ENCODE measurements at places on chromosomes 2 and 18. TPM values are rescaled to one million over a fixed set of nuclear protein-coding genes. Genes with fewer than 3 reads are reported as not detected.

DNA sequence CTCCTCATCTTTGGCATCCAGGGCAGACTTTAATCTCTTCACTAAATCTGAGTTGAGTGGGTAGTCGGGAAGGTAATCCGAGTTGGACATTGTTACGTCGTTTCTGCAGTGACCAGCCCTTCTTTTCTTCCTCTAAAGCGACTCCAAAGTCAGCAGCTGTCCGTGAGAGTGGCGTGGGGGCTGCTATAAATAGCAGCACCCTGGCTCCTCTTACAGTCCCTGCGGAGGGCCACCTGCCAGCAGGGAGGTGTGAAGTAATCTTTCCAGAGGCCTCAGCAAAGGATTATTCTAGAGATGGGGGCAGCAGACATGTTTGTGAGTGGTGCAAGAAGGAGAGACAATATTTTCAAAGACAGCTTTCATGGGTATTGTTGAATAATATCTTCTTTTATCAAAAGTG lies at the start of gene ASB18:
TSS of gene ASB18 (minus strand) at position 151 of the 400 bp plus-strand sequence. CDS start at position 90, 61 bp downstream.
- no peak for DNase-seq

- DNase-seq, result peak; percentile 26
Observed at GRCh38 chr18:49795612-49796552, 17.5 kb downstream of the ACAA2 start.

- peak; percentile 91 for DNase-seq
Observed at GRCh38 chr2:160207804-160208654, 8.0 kb upstream of the ITGB6 start.

DNA sequence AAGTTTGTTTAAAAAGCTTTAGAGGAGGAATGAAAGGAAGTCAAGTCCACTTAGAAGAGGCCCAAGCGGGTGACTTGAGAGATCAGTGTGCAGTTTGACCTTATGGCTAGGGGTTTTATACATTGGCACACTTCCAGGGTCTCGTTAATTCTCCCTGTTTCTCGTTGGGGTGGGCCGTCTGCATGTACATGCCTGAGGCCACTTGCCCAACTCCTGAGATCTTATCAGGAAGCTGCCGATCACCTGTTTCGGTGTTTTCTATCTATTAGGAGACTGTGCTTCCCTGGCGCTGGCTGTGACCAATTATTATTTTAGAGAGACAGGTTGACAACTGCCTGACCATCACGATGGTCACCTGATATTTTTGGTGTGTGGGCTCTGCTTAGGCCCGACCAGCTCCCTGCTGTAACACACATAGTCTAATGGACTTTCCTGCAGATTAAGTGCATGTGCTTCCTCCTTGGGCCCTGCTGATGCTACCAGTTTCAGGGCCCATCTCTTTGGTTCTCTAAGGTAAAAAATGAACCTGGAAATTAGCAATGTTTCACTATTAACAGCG lies 31.0 kb upstream of the MSH6 start:
- DNase-seq, result no peak

GRCh38 chr2:213923543-213923942 lies 487.3 kb upstream of the VWC2L start:
- DNase-seq, result no peak

GRCh38 chr2:69943843-69944525 lies 17.4 kb downstream of the ASPRV1 start:
- DNase-seq, result no peak

GRCh38 chr2:178068823-178069454 lies 3.6 kb downstream of the PDE11A start:
- no peak for DNase-seq

GRCh38 chr2:177712462-177712861 lies 319.9 kb downstream of the AGPS start:
- no peak for DNase-seq

DNA sequence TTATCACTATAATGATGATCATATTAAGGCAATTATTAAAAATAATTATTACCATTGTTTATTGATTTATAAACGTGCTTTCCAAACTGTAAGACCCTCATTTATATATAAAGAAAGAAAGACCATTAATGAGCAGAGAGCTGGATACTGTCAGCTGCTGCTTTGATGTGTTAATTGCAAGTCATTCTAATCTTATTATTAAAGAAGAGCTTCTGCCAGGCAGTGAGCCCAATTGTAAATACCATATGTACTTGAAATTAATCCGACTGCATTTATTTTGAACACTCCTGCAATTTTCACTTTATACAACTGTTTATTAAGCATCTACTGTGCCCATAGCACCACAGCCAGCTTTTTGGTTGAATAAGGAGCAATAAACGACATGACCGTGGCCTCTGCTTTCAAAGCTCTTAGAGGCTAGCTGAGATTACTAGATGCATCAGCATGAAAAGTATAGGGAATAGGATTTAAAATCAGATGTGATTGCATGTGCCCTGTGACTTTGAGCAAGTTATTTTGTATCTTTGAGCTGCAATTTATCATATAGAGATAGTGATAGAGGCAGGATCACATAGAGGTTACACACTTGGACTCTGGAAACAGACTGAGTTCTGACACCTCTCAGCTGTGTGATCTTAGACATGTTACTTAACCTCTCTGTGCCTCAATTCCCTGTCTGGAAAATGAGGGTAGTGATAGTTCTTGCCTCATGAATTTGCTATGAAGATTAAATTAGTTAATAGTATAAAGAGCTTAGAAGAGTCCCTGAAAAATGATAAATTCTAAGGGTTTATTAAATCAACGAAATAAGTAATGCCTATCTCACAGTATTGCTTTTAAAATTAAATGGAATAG lies 83.4 kb downstream of the MYCN start:
- no peak for DNase-seq

GRCh38 chr2:29991086-29991485 lies 69.7 kb upstream of the ALK start:
- no peak for DNase-seq

- DNase-seq, result no peak
Observed at GRCh38 chr2:140085674-140086073, 1305.5 kb upstream of the NXPH2 start.

DNA sequence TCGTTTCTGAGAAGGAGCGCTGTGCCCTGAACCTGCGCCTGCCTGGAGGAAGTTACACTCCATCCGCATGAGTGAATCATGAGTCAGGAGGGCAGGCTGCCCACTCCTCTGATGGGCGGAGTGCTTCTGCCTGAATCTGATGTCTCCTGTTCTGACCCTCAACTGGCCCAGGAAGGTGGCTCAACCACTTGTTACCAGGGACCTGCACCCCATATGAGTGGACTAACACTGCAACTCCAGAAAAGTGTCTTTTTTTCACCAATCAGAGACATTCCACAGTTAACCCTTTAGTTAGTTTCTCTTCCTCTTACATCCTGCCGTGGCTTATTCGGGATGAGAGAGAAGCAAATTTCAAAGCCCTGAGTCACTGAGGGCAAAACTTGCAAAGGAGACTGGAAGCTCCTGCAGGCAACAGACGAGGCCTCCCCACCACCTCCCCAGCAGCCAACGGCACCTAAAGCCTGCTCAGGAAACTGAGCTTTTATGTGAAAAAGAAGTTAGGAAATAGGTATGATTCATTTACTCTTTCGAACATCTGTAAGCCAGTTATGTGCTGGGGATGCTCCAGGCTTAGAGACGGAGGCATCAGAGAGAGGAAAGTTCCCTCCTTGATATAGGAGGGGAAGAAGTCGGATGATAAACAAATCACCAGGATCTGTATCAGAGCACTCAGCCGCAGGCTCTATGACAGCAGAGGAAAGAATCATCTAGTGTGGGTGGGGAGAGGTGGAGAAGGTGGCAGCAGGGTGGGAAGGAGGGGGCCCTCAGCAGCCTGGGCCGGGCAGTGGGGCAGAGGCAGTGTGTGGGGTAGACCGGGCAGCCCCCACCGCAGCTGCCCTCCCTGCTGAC lies 30.9 kb downstream of the MBP start:
- peak; percentile 97 for DNase-seq

- no peak for DNase-seq
Observed at GRCh38 chr2:230335864-230336506, 9.0 kb downstream of the SP140L start.

DNA sequence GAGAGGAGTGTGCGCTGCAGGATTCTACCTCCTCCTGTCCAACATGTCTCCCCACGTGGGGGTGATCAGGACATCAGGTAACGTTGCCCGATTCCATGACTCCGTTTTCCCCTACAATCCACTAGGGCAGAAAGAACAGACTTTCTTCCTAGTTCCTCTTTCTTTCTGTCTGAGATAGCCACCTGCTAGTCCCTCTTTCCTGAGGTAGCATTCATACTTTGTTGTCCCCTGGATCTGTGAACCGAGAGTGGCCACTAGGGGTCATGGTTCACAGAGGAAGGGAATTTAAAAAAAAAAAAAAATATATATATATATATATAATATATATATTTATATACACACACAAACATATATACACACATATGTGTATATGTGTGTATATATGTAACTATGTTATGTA lies 210.0 kb upstream of the ZNF521 start:
- peak; percentile 1 for DNase-seq

- no peak for DNase-seq
Observed at GRCh38 chr2:28348921-28349320, 43.7 kb upstream of the FOSL2 start.

- no peak for DNase-seq
Observed at GRCh38 chr2:28338831-28339321, 53.8 kb upstream of the FOSL2 start.

DNA sequence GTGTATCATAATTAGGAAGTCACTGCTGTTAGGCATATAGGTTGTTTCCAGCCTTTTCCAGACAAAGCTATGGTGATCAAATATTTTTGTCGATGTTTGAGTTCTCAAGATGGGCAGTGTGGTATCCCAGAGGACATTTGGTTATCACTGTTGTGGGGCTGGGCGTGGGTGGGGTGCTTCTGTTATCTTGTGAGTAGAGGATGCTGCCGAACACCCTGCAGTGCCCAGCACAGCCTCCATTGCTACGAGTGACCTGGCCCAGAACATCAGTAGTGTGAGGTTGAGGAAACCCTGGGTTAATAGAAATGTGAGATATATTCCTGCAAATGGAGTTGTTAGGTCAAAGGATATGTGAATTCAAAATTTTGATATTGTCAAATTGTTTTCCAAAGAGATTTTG lies 33.2 kb downstream of the ZNF236 start:
- no peak for DNase-seq

DNA sequence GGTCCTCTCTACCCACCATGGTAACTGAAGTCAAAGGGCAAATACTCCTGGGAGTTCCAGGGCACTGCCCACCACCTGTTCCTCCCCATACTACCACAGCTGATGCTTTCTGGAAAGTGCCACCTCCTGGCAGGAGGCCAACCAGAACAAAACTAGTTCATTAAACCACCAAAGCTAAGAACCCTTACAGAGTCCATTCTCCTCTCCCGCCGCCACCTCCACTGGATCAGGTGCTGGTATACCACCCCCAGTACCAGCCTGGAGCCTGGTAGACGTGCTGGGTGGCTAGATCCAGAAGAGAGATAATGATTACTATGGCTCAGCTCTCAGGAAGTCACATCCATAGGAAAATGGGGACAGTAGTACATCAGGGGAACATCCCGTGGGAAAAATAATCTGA lies 300.9 kb downstream of the RIT2 start:
- DNase-seq, result no peak

GRCh38 chr2:86036669-86037138 lies 69.0 kb downstream of the POLR1A start:
- DNase-seq, result no peak

- no peak for DNase-seq
Observed at GRCh38 chr2:10149635-10150034, 27.1 kb downstream of the RRM2 start.

- DNase-seq, result no peak
Observed at GRCh38 chr2:88081924-88082608, 14.4 kb downstream of the SMYD1 start.

- DNase-seq, result no peak
Observed at GRCh38 chr2:101464841-101465240, 10.1 kb downstream of the RFX8 start.

GRCh38 chr2:165637396-165637795 lies 156.7 kb downstream of the GALNT3 start:
- peak; percentile 4 for DNase-seq

DNA sequence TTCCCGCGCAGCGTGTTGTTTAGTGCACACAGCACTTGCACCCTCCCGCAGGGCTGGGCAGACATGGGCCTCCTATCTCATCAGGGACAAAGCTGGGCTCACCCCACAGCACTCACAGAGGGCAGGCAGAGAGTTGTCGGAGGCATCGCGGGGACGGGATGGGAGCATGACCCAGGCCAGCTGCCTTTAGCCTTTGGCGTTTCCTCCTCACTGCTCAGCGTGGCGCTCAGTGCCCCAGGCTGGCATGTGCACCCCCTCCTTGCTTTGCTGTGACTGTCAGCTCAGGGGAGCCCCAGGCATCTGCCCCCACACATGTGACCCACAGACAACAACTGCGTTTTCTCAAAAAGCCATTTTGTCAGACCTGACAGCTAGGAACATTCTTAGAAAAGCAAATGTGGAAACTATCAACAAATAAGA lies 101.1 kb downstream of the RNF144A start:
- DNase-seq, result no peak

- peak; percentile 95 for DNase-seq
Observed at GRCh38 chr2:29113027-29113686, 2.1 kb upstream of the CLIP4 start.

GRCh38 chr2:217749008-217749407 lies 253.8 kb downstream of the TNS1 start:
- DNase-seq, result no peak

SERPINB10 gene
- not detected for total RNA-seq

COX7A2L gene
- 125 TPM for total RNA-seq

GCG gene
- not detected for total RNA-seq

ABCG8 gene
- total RNA-seq, result not detected

HOXD12 gene
- not detected for total RNA-seq

EFEMP1 gene
- 155 TPM for total RNA-seq

ALKAL2 gene
- total RNA-seq, result 1.3 TPM

SNORC gene
- 3.1 TPM for total RNA-seq

HAAO gene
- total RNA-seq, result 1.3 TPM

SH3BP4 gene
- 127 TPM for total RNA-seq

ALLC gene
- total RNA-seq, result not detected

RGPD3 gene
- total RNA-seq, result 0.10 TPM

SRD5A2 gene
- total RNA-seq, result not detected

SIX2 gene
- 7.4 TPM for total RNA-seq

GPBAR1 gene
- 0.55 TPM for total RNA-seq

Data from astrocyte (in vitro differentiated cells and primary cell).